Stimulated activated CD8-positive, alpha-beta memory T cell treated with anti-CD3 and anti-CD28 coated beads, Interleukin-7, amount 100 ng/mL, for 1 hour (primary cell): ENCODE measurements at places on chromosomes 2 and 18.

DNA sequence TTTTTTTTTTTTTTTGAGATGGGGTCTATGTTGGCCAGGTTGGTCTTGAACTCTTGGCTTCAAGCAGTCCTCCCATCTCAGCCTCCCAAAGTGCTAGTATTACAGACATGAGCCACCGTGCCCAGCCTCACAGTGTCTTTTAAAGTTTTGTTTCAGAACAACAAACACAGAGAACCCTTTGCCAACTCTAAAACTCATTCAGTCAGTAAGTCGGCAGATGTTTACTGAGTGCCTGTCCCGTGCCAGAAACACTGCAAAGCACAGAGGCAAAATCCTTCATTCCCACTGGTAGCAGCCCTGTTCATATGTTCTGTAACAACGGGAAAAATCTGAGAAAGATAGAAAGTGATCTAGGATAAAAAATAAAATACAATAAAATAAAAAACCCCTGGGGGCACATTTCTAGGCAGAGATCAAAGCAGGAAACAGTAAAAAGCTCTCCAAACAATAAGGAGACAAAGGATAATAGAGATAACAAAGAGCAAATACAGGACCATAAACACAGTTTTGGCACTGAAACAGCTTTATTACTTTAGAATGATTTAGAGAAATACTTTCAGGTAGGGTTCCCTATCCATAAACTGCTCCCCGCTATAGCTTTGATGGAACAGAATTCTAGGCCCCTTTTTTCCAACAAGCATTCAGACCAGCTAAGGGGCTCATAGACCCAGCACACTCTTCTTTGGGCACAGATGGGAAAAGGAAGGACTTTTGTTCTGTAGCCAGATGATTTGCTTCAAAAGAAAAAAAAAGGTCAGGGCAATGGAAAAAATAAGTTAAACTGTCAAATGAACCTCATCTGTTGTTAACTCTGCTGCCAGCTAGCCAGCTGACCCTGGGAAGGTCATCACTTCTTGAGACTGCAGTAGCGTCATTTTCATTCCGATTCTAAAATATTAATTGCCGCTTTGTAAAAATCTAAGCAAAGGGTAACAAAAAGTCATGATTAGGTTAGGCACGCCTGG is 212.3 kb downstream of the CDH20 start:
- DNase-seq = no peak

- DNase-seq = no peak
Observed at GRCh38 chr2:186882511-186883071, 33.6 kb upstream of the ZSWIM2 start.

DNA sequence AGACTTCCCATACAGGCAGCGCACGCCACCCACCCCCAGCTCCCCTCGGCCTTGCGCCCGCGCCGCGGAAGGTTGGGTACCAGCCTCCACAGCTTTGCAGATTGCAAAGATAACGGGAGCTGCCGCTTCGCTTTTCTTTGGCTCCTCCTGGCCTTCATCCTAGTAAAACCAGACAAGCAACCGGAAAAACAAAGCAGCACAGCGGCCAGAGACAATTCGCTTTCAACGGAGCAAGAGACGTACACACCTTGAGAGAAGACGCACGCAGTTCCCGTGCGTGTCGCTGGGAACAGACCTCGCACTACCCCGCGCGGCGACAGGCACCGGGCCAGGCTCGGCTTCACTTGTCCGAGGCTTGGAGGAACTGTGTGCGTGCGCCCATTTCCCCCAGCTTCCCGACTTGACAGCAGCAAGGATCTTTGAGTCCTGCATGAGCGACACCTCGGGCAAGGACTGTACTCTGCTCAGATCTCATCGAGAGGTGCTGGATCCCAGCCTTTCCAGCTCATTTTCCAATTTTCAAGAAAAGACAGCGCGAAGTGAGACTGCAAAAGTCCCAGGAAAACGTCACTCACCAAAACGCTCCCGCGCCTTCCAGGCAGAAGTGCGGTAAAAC is 964 bp downstream of the ZBTB7C start:
- no peak for DNase-seq

- DNase-seq = no peak
Observed at GRCh38 chr18:48453330-48454066, 44.3 kb upstream of the ZBTB7C start.

- no peak for DNase-seq
Observed at GRCh38 chr18:79942786-79943607, 8.5 kb downstream of the SLC66A2 start.

GRCh38 chr2:106127282-106127771 is 66.8 kb downstream of the UXS1 start:
- no peak for DNase-seq

GRCh38 chr18:59379772-59380522 is 20.9 kb upstream of the LMAN1 start:
- no peak for DNase-seq

- no peak for DNase-seq
Observed at GRCh38 chr2:2191110-2191707, 139.9 kb downstream of the MYT1L start.
